ENCODE measurements at places on chromosomes 16 and 17.

GRCh38 chr16:68782198-68783174 lies 45.4 kb downstream of the CDH1 start:
- DNase-seq = no peak

DNA sequence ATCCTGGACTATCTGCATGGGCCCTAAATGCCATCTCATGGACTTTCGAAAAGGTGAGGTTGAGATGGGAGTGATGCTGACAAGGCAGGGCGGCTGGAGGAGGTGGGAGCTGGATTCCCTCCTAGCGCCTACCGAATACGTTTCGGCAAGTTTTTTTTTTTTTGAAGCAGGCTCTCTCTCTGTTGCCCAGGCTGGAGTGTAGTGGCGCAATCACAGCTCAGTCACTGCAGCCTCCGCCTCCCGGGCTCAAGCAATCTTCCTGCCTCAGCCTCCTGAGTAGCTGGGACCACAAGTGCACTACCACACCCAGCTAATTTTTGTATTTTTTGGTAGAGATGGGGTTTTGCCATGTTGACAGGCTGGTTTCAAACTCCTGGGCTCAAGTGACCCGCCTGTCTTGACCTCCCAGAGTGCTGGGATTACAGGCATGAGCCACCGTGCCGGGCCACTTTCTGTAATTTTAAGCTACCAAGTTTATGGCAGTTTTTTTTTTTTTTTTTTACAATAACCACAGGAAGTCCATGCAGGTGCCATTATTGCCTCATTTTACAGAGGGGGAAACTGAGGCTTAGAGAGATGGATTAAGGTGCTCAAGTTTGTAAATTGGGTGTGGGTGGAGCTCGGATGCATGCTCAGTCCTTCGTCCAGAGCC lies 246.4 kb downstream of the PRKCA start:
- DNase-seq = no peak

DNA sequence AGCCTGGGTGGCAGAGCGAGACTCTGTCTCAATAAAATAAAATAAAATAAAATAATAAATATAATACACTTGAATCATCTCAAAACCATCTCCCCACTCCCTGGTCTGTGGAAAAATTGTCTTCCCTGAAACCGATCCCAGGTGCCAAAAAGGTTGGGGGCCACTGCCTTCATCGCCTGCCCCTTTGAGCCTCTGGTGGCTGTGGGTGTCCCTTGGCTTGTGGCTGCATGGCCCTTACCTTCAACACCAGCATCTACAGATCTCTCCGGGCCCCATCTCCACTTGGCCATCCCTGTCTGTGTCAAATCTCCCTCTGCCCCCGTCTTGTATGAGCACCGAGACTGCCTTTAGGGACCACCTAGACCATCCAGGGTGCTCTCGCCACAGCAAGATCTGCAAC lies 177.3 kb downstream of the SEC14L1 start:
- DNase-seq = no peak

DNA sequence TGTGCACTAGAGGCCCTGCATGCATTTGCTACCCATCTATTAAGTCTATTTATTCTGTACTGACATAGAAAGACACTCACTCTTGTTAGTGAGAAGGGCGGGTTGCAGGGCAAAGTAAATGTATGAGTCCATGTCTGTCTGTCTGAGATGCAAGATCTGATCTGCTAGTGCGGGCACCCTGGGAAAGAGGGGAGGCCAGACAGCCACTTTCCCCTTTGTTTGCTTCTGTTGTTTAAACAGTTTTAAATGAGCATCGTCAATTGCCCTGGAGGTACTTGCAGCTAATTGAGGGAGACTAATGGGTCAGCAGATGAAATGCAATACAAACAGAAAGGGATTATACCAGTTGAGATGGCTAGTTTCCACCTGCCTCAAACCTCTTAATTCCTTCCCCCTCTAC lies 24.9 kb downstream of the SCNN1G start:
- no peak for DNase-seq

DNA sequence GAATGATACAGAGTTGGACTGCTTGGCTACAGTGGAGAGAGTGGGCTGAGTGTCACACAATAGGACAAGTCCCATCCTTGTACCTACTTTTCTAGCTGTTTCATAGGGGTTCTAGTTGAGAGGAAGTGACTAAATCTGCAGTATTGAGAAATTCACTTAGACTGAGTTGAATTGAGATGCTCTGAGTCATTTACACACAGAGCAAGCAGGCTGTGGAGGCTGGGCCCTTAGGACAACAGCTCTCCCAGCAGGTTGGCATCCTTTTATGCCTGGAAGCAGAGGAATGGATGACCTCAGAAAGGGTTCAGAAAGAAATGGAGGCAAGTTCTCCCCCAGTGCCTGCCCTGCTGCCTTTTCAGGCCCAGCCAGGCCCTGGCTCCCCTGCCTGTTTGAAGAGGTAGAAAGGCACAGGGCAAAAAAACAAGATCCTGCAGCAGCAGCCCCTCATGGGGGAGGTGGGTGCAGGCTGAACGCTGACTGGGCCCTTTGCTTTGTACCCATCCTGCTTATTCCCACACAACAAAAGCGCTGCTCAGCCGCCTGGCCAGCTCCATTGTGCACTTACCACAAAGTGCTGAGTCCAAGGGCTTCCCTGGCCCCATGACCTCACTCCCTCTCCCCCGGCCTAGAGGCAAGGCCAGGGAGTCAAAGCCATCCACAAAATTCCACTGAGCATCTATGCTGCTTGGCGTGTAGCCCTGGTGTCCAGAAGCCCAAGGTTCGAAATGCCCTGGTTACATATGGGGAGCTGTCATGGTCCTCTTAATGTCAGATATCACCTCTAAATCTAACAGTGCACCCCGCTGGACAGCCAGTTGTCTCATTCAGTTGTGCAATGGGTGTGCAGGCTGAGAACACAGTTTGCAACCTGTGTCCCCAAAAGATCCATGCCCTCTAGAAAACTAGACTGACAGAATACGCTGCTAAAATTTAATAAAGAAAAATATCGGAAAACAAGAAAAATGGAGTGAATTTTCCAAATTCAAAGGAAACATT lies 5.4 kb upstream of the CRYBA1 start:
- DNase-seq = no peak

GRCh38 chr17:61726977-61727376 lies 136.0 kb upstream of the NACA2 start:
- no peak for DNase-seq

DNA sequence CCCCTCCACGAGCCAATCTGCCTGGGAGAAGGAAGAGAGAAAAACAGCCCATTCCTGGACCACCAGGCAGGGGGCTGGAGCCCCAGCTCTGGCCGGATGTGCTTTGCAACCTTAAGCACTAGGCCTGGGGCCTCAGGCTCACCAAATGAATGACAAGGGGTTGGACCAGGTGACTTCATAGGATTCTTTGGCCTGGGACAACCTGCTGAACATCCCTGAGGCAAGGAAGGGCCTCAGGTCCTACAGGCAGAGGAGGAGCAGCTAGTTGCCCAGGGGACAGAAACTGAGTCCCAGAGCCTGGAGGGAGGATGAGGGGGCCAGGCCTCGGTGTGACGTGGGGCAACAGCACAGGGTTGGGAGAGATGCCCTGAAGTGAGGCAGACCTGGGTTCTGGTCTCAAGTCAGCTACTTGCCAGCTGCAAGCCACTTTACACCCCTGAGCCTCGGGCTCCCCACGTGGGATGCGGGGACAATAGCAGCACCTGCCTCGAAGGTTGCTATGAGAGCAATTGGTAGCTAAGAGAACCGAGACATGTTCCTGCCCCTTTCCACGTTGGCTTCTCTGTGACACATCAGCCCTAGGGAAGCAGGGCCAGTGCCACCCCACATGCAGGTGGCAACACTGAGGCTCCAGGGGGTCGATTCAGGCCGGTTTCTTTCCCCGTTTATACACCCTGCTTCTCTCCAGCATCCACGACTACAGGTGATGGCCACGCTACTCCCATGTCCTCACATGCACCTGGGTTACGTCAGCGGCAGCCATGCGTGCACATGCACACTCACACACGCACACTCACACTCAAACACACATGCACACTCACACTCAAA lies 42.6 kb downstream of the CFAP20 start:
- no peak for DNase-seq

DNA sequence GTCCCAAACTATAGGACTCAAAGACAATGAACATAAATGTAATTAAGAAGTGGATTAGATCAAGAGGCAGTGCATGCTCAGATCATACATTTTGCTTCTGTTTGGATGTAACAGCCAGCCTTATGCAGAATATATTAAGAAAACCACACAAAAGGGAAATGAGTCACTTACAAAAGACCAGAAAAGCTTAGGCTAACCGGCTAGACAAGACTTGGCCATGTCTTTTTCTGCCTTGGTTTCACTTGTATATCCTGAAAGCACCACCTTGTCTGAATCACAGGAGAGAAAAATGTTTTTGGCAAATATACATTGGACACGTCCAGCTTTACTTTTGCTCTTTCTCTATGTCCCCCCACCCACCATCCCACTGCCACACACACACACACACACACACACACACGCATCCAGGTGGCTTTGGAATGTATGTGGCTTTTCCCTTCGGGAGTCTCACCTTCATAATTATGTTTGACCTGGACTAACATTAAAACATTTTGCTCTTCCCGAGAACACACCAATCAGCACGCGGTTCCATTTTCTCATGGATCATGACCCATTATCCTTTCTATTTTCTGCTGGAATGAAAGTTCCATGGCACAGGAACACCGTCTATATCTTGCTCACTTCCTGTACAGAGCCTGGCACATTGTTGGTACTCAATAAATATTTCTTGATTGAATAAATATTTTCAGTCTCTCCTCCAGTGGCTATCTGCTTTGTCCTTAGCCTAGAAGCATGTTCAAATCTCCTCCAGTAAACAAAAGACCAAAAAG lies 64.6 kb downstream of the CDK5R1 start:
- no peak for DNase-seq

- DNase-seq = no peak
Measured at GRCh38 chr17:83057793-83058265, 21.6 kb upstream of the METRNL start.

GRCh38 chr17:7497636-7498035 lies 13.5 kb downstream of the POLR2A start:
- no peak for DNase-seq

GRCh38 chr16:29834079-29834478 lies 13.8 kb downstream of the MVP start:
- DNase-seq = no peak

DNA sequence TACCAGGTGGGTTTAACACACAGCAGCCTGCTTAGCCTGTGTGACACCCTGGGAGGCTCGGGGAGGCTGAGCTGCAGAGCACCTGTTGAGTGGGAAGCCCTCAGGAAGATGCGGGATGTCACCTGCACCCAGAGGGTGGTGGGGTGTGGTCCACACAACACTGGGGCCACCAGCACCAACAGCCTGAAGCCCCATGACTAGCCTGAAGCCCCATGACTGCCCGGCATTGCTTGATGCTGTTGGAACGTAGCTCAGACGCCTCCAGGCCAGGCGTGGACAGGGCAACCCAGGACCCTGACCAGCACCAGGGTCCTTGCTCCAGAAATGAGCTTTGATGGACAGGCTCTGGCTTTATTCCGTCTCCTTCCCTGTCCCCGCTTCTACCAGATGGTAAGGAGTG lies 76.3 kb upstream of the ZNF469 start:
- no peak for DNase-seq

GRCh38 chr16:86868070-86868469 lies 289.7 kb downstream of the FOXL1 start:
- DNase-seq = no peak

DNA sequence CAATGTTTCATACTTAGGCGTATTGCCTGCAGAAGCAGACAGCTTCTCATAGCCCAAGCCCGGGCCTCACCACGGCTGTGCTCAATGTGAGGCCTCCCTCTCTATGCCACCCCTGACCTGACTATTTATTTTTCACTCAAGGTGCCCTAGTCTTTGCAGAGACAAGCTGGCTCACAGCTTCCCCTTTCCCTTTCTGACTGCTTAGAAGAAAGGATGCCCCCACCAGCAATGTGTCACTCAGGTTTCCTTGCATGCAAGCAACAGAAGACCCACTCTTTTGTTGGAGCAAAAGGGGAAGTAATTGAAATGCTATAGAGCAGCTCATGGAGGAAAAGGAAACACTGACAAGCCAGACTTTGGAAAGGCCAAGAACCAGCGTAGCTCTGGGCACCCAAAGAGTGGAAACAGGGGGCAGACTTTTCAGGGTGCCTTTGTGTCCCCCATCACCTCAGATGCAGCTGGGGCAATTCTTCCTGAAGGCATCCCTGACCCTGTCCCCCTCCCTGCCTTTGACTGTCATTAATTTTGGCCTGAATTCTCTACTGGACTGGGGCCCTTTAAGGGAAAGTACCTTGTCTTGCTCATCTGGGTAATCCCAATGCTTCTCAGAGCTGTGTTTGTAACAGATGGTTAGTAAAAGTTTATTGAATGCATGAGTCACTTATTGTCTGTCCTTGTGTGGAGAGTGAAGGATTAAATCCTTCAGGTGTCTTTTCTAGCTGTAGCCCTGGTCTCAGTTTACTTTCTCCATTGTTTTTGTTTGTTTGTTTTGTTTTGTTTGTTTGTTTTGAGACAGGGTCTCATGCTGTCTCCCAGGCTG lies 17.8 kb downstream of the RGS9 start:
- no peak for DNase-seq

DNA sequence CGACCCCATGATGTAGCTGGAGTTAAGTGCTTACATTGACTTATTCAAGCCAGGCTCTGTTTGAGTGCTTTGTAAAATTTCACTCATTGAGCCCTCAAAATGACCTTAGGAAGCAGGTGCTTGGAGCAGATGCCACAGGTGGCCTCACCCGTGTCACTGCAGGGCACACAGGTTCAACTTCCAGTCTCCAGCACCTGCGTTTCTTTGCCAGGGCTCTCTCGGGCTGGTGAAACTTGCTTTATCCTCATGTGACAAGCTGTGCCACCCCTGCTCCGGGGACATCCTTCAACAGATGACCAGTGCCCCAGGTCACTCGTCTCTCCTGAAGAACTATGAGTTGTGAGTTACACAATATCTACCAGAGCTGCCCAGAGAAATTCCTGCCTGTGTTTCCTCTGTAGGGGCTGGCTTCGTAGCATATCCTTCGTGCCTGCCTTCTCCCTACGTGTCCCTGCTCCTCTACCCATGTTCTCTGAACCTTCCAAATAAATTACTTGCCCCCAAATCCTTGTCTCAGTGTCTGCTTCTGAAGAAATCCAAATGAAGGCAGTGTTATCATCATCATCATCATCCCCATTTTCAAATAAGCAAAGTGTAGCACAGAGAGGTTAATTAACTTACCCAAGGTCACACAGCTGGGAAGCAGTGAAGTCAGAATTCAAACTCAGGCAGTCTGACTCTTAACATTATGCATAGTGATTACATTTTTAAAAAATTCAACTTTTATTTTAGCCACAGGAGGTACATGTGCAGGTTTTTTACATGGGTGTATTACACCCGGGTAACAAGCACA lies 352.5 kb downstream of the NPIPA8 start:
- DNase-seq = no peak

- DNase-seq = no peak
Measured at GRCh38 chr17:34717092-34717491, 137.7 kb downstream of the TMEM132E start.

GRCh38 chr17:82098939-82099763 lies 1.1 kb upstream of the FASN start:
- DNase-seq = no peak

- DNase-seq = peak; percentile 67
Measured at GRCh38 chr16:85173981-85174751, 61.9 kb upstream of the CIBAR2 start.
